ENCODE measurements at places on chromosomes 16 and 17.

- DNase-seq = no peak
These were observed 8.2 kb upstream of the EIF1 start for GRCh38 chr17:41680426-41681040.

DNA sequence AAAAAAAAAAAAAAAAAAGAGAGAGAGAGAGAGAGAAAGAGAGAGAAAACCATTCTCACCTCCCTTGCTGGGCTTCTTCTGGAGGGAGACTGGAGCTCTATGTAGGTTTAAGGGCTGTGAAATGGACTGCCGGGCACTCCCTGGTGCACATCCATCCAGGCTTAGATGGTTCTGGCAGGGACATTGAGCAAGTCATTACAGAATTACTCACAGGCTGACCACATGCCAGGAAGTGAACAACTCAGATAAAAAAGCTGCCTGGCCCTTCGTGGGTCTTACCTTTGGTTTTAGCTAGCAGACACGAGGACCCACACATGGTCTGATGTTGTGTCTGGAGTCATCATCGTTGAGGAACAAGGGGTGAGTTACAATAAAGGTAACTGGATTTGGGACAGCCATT is 847.4 kb upstream of the EEF2KMT start:
- no peak for DNase-seq

DNA sequence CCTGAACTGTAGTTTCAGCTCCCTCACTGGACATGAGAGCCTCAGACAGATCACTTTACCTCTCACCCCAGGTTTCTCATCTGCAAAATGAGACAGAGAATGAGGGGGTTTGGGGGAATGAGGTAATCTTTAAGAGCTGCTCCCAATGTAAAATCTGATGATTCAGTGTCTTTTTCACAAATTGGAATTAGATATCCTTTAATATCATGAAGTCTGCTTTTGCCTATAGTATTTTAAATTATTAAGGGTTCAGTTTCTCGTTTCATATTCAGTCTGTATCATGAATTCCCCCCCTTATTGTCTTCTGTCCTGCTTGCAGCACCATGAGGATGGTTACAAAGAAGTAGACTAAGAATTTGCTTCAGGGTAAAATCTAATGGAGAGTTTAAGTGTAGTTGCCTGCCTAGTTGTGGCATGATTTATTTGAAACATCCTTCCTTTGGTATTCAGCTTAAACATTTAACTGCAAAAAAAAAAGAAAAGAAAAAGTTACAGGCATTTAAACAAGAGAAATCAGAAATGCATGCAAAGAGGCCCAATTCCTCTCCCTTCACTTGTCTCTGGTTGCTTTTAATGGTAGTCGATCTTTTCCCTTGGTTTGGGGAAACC is 77.3 kb downstream of the WNT3 start:
- no peak for DNase-seq

DNA sequence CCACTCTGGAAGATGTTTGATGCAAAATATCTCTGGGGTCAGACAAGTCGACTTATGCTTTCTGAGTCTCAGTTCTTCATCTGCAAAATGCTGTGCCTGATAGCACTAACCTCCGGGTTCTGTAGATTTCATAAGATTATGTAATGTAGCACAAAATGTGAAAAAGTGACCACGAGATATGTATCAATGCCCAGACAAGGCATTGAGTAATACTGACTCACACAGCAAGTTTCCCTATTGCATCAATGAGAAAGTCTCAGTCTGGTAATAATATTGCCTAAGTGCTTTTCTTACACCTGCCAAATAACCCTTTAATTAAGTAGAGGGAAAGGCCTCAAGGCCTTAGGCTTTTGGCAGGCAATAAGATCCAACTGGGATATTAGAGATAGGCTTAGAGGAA is 41.4 kb upstream of the MMP2 start:
- no peak for DNase-seq

- DNase-seq = no peak
These were observed 54.4 kb downstream of the MPRIP start for GRCh38 chr17:17096438-17097178.

DNA sequence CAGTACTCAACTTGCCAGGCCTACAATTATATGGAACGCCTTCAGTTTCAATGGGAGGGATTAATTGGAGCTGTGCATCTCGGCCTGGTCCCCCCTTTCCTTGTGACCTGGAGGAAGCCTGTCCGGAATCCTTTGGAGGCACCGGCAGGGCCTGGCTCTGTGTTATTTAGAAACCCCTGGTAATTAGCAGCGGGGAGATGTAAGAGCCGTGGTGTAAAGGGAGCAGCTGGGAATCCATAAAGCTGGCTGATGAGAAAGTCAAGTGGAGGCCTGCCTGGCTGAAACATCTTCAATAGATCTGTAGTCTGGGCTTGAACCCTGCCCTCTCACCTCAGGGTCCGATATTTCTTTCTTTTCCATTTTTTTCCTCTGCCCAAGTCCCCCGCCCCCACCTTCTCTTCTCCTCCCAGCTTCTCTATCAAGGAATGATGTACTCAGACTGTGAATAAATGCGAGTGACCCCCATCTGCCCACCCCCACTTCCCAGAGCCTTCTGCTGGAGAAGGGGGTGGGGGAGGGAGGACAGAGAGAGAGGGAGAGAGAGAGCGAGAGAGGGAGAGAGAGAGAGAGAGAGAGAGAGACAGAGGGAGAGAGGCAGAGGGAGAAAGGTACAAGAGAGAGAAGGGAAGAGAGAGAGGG is 495.5 kb upstream of the ZFHX3 start:
- DNase-seq = no peak

- DNase-seq = no peak
These were observed 14.2 kb downstream of the ANKFY1 start for GRCh38 chr17:4249452-4250029.

- no peak for DNase-seq
These were observed 5.7 kb upstream of the LPO start for GRCh38 chr17:58232707-58233156.

DNA sequence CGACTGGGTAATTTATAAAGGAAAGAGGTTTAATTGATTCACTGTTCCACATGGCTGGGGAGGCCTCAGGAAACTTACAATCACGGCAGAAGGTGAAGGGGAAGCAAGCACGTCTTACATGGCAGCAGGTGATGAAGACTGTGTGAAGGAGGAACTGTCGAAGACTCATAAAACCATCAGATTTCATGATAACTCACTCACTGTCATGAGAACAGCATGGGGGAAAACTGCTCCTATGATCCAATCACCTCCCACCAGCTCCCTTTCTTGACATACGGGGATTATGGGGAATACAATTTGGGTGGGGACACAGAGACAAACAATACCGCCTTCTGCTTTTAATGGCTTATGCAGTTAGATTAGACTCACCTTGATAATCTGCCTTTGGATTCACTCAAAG is 19.4 kb upstream of the IRF8 start:
- no peak for DNase-seq

- no peak for DNase-seq
These were observed 8.6 kb downstream of the ESRP2 start for GRCh38 chr16:68227183-68227793.

GRCh38 chr16:81861915-81862314 is 82.8 kb downstream of the PLCG2 start:
- no peak for DNase-seq

GRCh38 chr16:61820398-61820797 is 215.8 kb downstream of the CDH8 start:
- DNase-seq = no peak

DNA sequence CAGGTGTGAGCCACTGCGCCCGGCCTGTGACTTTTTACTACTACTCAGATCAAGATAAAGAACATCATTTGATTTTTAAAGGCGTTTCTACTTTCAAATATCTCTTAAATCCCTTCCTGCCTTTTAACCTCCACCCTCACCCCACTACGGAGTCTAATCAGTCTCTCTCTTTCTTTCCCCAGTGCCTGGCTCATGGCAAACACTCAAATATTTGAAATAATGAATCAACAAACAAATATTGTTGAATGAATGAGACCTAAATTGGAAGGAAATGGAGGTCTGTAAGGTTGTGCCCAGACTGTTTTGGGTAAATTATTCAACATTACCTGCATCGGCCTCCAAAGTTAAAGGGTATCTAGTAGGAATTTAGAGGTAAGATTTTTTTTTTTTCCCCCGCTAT is 14.7 kb downstream of the COPZ2 start:
- DNase-seq = no peak

- no peak for DNase-seq
These were observed 5.1 kb downstream of the LYRM9 start for GRCh38 chr17:27888067-27888466.

GRCh38 chr17:44115585-44116415 is 7.6 kb downstream of the HDAC5 start:
- DNase-seq = peak; percentile 73

DNA sequence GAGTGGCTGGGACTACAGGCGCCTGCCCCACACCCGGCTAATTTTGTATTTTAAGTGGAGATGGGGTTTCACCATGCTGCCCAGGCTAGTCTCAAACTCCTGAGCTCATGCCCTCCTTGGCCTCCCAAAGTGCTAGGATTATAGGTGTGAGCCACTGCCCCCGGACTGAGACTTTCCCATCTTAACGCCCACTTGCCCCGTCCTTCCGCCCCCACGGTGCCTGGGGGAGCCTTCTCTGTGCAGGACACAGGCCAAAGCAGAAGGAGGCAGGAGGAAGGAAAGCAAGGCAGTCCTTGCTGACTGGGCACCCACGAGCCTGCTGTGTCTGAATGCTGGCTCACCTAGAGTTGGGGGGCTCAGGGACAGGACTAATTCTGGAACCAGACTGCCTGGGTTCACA is 17.6 kb upstream of the GNG13 start:
- no peak for DNase-seq

GRCh38 chr16:87692176-87692575 is 73.6 kb downstream of the KLHDC4 start:
- DNase-seq = no peak

DNA sequence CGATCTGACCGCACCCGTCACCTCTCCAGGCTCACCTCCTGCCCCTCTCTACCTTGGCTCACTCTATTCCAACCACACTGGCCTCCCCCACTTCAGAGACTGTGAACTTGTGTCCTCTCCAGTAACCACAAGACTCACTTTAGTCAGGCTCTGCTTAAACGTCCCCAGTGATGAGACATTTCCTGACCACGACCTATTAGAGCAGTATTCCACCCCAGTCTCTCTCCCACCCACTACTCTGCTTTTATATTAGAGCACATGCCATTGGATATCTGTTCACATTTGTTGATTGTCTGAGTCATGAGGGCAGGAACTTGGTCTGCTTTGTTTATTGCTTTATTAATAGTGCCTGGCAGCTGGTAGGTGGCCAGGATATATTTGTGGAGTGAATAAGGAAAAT is 20.1 kb downstream of the COX11 start:
- DNase-seq = no peak

GRCh38 chr16:53041320-53042051 is 11.2 kb downstream of the CHD9NB start:
- DNase-seq = peak; percentile 16

- DNase-seq = no peak
These were observed 4.7 kb downstream of the PLEKHG4 start for GRCh38 chr16:67283826-67284555.

- no peak for DNase-seq
These were observed 78.4 kb downstream of the CNGB1 start for GRCh38 chr16:57892447-57893096.

DNA sequence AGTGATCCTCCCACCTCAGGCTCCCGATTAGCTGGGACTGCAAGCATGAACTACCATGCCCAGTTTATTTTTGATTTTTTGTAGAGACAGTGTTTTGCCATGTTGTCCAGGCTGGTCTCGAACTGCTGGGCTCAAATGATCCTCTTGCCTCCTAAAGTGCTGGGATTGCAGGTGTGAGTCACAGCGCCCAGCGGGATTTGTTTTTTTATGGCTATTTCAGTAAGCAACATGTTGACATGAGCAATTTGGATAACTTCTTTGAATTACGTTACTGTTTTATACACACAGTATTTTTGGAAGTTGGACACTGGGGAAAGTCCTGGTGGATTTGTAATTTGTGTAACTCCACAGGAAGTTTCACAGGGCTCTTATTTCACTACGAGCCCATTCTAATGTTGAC is 18.5 kb upstream of the RHOT1 start:
- no peak for DNase-seq

GRCh38 chr16:86791287-86792035 is 213.1 kb downstream of the FOXL1 start:
- no peak for DNase-seq

- DNase-seq = no peak
These were observed 10.2 kb upstream of the KRT20 start for GRCh38 chr17:40895106-40895730.

GRCh38 chr17:63954402-63955063 is 18.2 kb downstream of the SCN4A start:
- no peak for DNase-seq

GRCh38 chr16:74987027-74987681 is 2.2 kb upstream of the WDR59 start:
- DNase-seq = no peak

- no peak for DNase-seq
These were observed 32.4 kb upstream of the ENPP7 start for GRCh38 chr17:79698146-79698846.

GRCh38 chr17:19676896-19677295 is 28.3 kb downstream of the ALDH3A2 start:
- no peak for DNase-seq

DNA sequence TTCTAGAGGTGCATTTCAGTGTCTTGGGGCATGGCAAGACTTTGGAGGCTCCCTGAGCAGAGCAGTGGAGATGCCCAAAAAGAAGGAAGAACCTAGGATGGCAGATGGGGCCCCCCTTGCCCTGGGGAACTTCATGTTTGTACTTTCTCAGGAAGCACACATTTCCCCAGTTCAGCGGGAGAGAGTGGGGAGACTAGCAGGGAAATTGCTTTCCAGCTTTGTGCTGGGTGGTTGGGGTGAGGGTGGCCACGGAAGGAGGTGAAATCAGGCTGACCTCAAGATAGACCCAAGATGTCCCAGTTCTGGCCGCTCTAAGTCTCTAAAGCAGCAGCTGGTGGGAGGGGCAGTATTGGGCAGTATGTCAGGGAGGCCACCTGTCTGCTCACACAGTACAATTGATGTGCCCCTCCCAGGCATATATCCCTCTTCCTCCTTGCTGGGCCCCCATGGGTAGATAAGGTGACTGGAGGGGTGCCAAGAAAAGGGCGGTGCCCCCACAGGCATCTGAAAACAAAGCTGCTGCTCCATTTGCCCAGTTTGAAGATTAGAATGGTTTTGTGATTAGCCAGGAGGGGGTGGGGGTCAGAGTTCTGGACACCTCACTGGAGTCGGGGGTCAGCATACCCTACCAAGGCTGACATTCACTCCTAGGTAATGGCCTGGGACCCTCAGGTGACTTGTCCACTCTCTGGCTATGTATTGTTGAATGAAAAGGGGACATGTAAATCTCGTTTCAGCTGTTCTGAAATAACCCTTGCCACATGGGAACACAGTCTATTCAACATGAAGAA is 17.1 kb upstream of the NAGLU start:
- DNase-seq = no peak
